ENCODE measurements at places on chromosomes 3 and 15. TPM values are rescaled to one million over a fixed set of nuclear protein-coding genes. Genes with fewer than 3 reads are reported as not detected.
A peak's percentile ranks its signal among the peaks of the same experiment; 100 is the strongest.

DNA sequence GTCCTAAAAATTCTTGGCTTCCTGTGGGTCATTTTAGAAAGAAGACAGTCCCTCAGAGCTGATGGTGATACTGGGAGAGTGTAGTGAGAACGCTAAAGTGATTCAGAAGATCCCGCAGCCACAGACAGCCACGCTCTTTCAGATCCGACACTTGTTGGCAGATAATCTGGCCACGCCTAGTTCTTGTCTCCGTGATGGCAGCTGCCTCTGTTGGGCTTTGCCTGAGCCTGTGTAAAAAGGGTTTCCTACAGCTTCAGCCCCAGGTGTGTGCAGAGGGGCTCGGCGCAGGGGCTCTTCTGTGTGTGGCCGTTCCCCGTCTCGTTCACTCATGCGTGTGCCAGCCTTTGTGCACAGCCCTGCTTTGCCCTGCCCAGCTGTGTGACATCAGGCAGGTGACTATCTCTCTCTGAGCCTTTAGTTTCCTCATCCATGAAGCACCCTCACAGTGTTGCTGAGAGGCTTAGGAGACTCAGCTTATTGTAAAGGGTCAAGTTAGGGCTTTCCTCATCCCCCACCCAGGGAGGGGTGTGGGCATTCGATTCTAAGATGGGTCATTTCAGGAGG, 6.3 kb downstream of the IRAK2 start:
- no peak for DNase-seq

DNA sequence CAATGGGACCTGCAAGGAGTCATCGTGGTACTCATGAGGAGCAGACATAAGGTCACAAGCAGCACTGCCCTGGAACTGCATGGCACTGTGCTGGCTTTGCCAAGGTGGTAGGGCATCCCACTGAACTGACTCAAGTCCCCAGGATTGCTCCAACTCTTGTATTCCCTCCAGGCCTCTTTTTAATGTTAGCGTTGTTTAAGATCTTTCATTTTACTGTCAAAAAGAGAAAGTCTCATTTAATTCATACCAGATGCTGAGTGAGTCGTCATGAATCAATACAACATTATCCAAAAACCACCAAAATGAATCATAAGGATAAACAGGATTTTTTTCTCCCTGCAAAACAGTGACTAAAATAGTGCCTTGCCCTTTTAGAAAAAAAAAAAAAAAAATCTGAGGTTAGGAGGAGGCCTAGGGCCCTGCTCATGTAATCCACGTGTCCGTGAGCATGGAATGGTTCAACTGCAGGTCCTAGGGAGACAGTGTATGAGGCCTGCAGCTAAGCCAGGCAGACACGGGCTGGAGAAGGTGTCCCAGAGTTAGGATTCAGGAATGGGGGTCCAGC, 36.7 kb upstream of the BLM start:
- DNase-seq: peak; percentile 58

- no peak for DNase-seq
These were observed 35.3 kb upstream of the P2RY12 start for GRCh38 chr3:151419806-151420205.

The FGF7 gene
- 137 TPM for total RNA-seq

- DNase-seq: no peak
These were observed 594.1 kb downstream of the FGF12 start for GRCh38 chr3:192133271-192133670.

DNA sequence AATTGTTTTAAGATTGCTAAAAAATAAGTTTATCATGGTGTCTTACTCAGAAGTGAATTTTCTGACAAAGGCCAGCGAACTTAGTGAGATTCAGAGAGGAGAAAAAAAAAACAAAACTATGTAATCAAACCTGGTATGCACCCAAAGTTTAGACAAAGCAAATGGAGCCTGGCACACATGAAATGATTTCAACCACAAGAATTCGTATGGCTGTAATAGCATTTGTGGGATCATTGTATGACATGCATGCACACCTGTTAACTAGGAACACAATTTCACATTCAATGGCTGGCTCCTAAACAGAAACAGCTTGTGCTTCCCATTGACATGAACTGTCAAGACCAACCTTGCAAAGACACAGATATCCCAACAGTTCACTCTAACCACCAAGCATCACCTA, 94.6 kb downstream of the ZIC4 start:
- no peak for DNase-seq

GRCh38 chr3:165859061-165859460, 21.8 kb upstream of the BCHE start:
- DNase-seq: no peak

The CNTN6 gene
- total RNA-seq: not detected

DNA sequence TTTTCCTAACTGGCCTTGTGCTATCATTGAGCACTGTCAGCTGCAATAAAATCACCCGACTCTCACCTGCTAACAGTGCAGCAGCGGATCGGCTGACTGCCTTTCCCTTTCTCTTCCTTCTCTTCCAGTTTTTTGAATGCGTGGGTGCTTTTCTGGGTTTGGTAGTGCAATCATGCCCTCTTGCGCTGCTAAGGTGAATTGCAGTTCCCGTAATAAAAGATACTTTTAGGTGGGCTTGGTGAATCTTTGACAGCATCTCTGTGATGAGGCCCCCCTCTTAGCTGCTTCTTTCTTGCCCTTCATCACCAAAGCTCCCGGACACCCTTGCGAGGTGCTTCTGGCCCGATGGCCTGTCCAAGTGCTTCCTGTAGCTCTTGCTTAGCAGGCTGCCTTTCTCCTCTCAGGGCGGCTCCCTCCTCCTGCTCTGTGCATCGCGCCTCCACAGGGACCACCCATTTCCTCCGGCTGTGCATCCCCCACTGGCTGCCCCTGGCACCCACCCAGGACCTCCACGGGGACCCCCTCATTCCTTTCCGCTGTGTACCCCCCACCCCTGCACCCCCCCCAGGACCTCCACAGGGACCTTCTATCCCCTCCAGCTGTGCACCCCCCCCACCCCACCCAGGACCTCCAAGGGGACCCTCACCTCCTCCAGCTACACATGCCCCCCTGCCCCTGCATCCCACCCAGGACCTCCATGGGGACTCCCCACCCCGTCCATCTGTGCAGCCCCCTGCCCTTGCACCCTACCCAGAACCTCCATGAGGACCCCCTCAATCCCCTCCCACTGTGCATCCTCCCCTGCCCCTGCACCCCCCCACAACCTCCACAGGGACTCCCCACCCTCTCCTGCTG, 50.8 kb upstream of the RPL32 start:
- DNase-seq: peak; percentile 44

The CD96 gene
- 1.0 TPM for total RNA-seq

DNA sequence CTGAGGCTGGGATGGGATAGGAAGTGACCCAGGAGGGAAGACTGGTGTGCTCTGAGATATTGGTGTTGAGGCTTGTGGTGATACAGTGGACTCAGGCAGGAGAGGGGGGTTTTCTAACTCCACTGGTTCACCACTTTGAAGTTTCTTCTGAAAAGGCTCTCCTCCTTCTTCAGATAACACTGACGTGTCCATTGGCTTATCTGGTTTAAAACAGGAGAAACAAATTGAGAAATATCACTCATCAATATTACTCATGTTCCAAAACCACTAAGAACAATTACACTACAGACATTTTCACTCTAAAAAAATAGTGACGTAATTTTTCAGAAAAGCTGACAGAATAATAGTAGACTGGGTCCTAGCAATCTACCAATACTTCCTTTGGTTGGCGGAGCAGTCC, 23.1 kb downstream of the TP53BP1 start:
- no peak for DNase-seq

The FBXL2 gene
- total RNA-seq: 14.1 TPM
